GM12891 (cell line): ENCODE measurements at places on chromosomes 5 and 9.

GRCh38 chr9:111628411-111628810, 2.7 kb upstream of the DNAJC25 start:
- no peak for DNase-seq

DNA sequence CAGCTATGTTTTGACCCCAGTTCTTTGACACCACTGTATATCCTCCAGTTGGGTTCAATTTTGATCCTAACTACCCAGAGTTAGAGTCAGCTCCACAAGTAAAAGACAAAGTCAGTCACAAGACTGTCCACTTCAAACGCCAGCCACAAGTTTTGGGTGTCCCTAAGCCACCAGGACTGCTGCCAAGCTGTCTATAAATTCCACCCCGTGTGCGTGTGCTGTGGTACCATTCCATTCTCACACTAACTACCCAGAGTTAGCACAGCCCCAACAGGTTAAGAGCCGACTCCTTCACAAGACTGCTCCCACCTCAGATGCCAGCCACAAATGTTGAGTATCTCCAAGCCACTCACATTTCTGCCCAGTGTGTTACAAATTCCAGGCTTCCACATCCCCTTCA, 56.7 kb downstream of the APC start:
- DNase-seq, result no peak

- DNase-seq, result no peak
These were observed 129.6 kb downstream of the KCNIP1 start for GRCh38 chr5:170633235-170634081.

GRCh38 chr5:159341906-159342310, 11.6 kb upstream of the IL12B start:
- no peak for DNase-seq

- no peak for DNase-seq
These were observed 28.4 kb downstream of the PRRC2B start for GRCh38 chr9:131422241-131422792.

- DNase-seq, result no peak
These were observed 137.5 kb downstream of the MAT2B start for GRCh38 chr5:163642904-163643303.

DNA sequence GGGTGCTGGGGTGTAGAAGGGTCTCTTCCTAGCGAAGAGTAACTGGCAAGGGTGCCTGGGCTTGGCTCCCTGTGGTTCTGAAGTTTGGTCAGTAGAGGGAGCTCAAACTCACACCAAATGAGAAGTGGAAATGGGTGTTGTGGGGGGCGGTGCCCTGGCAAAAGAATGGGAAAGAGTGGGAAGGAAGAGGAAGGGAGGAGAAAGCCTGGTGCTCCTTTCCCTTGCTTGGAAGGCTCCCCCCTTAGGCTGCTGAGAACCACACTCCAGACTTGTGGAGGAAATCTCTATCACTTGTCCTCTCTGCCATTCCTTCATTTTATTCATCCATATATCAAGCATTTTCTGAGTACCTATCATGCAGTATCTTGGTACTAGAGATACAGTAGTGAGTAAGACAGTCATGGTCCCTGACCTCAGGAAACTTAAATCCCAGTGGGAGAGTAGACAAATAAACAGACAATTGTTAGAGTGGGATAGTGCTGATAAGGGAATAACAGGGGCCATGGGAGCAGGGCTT, 13.0 kb downstream of the SLC4A9 start:
- DNase-seq, result no peak

DNA sequence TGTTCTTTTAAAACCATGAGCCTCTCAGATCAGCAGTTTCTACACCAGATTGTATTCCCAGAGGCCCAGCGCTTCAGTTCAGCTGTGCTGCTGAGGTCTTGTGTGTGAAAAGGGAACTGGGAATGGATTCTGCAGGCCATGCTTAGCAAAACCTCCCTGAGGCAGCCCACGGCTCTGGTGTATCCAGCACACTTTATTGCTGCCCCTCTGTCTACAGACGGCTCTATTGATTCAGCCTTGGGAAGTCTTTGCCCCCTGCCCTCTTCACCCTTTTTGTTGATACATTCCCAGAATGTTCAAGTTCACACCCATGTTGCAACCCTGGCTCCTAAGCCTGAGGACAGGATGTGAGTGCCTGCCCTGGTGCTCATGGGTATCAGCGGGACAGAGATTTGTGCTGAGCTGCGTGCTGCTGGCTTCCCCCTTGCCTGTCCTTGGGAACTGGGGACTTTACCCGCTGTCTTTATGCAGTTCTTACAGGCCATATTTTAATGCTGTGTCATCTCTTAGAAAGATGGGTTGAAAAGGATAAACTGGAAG, 37.3 kb downstream of the ARHGAP26 start:
- no peak for DNase-seq

GRCh38 chr5:118554241-118554640, 434.1 kb downstream of the DTWD2 start:
- DNase-seq, result no peak

DNA sequence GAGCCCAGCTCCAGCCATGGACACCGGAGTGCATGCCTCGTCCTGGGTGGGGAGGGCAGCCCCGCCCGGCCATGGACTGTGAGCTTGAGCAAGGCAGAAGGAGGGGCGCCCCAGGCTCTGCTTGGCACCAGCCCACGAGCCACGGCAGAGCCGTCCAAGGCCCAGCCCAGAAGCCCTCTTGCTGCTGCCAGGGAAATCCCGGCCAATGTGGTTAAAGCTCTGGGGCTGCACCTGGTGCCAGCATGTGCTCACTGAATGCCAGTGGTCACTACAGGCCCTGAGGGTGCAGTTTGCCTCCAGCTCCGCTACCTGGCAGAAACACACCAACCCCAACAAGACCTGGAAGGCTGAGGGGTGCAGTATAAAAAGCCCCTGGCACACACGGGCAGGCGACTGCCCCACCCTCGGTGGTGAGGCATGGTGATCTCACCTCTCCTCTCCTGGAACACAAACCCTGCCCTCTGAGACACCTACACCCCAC, 11.8 kb downstream of the BRD3 start:
- DNase-seq, result no peak

DNA sequence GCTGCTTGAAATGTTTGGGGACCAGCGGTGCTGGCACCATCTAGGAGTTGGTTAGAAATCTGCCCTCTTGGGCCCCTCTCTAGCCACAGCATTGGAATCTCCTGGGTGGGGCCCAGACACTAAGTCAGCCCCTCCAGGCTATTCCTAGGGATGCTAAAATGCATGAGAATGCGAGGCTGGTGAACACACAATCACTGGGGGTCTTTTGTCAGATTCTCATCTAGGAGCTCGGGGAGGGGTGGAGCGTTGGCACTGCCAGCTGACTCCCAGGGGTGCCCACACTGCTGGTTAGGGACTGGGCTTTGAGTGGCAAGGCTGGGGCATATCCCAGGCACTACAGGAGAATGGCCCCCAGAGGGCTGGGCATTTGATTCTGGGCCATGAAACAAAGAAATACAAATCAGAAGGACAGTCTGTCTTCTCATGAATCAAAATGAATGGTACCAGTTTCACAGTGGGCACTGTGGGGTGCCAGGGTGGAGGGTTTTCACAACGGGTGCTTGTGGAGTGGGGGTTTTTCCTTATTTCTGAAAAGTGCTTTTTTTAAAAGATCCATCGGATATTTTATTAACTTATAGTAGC, 127.8 kb upstream of the RAPGEF1 start:
- no peak for DNase-seq

DNA sequence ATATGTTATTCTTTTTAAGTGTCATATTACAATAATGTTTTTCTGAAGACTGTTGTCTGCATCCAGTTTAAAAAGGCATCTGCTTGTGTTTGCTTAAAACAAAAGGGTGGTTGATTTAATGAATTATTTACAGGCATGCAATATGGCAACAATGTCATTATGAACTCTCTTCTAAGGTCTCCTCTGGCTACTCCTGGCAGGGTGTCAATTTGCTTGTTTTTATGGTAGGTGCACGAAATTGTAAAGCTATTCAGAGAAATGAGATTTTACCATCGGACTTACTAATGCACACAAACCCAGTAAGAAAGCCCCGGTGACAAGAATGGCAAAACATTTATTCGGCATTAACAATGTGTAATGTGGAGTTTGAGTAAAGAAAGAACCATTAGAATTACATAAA, 539.8 kb upstream of the ZNF608 start:
- DNase-seq, result no peak

DNA sequence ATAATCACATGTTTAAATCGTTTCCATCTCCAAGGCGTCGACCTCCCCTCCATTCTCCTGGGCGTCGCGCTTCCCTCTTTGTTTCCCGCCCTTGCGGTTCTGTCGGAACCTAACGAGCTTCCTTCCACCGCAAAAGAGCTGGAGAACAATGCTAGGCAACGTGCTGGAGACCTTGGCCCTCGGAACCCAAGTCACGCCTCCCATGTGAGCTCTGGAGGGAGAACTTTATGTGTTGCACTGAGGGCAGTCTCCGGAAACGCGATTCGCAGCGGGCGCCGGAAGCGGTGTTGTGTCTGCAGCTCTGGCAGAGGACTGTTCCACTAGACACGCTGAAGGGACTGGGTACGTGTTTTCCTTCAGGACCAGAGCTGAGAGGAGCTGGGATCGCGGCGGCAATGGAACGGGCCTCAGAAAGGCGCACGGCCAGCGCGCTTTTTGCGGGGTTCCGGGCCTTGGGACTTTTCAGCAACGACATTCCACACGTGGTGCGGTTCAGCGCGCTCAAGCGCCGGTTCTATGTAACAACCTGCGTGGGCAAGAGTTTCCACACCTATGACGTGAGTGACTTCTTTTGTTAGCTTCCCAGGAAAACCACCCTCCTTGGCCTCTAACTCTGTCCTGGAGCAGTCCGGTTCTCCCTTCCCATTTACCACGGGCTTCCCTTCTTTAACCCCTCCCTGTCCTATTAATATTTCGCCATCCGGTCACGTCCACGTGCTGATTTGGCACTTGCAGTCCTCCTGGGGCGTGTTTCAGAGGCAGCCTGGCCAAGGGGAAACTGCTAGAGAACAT, at the start of gene WDR36:
WDR36 (plus strand) TSS at position 287 of the 792 bp plus-strand sequence; CDS start at position 396, 109 bp downstream.
- DNase-seq, result peak; percentile 61

GRCh38 chr5:158951436-158952247, 148.1 kb downstream of the EBF1 start:
- DNase-seq, result no peak
